ENCODE measurements at places on chromosomes 4 and X. TPM values are rescaled to one million over a fixed set of nuclear protein-coding genes. Genes with fewer than 3 reads are reported as not detected.
A peak's percentile ranks its signal among the peaks of the same experiment; 100 is the strongest.

DNA sequence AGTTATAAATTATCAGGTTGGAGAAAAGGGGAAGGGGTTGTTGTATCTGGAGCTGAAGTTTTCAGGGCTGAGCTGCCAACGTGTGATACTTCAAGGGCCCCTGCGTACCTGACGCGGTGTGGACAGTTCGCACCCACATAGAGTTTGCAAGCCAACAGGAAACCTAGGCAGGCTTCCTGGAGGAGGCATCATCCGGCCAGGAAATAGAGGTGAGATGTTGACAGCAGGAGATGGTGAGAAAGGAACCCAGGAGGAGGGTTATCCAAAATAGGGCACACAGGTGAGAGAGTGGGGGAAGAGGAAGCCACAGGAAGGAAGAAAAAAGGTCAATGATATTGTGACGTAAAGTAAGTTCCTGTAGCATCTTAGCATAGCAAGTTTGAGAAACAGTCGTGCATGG lies 127.2 kb downstream of the DHRSX start:
- no peaks in the 10 kb centered on the region for H3K36me3 ChIP-seq
- no peaks in the 10 kb centered on the region for H3K4me1 ChIP-seq
- no peaks in the 10 kb centered on the region for H3K27me3 ChIP-seq
- DNase-seq = no peak
- H3K4me3 ChIP-seq = no peak overlapping the region

GRCh38 chr4:4259484-4260100 lies 11.6 kb upstream of the TMEM128 start:
- no peak overlapping the region for H3K4me3 ChIP-seq
- no peak for DNase-seq
- H3K36me3 ChIP-seq = no peaks in the 10 kb centered on the region
- no peaks in the 10 kb centered on the region for H3K4me1 ChIP-seq
- no peak overlapping the region for H3K27ac ChIP-seq
- H3K27me3 ChIP-seq = no peaks in the 10 kb centered on the region

Gene ASB9
- 2.5 TPM for total RNA-seq

- H3K36me3 ChIP-seq = no peaks in the 10 kb centered on the region
- peaks cover 5% of the 10 kb centered on the region for H3K4me1 ChIP-seq
- DNase-seq = no peak
- no peak overlapping the region for H3K4me3 ChIP-seq
- no peaks in the 10 kb centered on the region for H3K27me3 ChIP-seq
These were observed 47.8 kb upstream of the CRMP1 start for GRCh38 chr4:5940470-5941203.

DNA sequence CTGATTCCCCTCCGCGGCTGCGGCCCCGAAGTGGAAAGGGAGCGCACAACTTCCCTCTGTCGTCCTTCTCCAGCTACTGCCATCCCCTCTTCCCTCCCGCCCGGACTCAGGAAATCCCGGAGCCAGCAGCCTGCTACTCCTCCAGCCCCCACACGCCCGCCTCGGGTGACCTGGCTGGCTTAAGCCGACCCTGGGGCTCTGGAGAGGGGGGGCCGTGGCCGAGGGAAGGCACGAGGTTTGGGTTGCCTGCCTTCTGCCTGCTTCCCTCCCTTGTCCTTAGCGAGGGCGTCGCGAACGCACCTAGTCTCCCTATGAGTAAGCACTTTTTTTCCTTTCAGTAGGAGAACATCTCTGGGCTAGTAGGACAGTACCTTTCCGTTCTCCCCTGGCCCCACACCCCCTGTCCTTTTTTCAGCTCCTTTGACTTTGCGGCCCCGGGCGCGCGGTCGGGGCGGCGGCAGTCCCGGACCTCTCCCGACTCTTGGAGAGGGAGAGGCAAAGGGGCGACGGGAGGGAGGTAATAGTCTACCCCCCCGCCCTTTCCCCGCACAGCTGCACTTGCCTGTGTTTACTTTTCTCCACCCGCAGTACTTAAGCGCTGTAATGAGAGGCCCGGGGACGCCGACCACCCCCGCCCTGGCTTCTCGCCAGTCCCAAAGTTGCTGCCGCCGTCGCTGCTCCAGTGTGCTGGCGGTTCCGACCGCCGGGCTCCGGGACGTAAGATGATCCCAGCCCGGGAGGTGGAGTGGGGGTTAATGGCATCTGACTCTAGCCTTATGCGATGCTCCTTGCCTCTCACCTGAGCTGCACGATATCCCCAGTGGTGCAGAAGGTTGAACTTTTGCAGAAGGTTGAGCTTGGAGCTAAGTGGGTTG lies 868 bp downstream of the PLS3 start:
- H3K27me3 ChIP-seq = no peaks in the 10 kb centered on the region
- H3K27ac ChIP-seq = peak overlapping the region; percentile 97
- H3K36me3 ChIP-seq = no peaks in the 10 kb centered on the region
- H3K4me3 ChIP-seq = peak overlapping the region; percentile 39
- DNase-seq = peak; percentile 73

DNA sequence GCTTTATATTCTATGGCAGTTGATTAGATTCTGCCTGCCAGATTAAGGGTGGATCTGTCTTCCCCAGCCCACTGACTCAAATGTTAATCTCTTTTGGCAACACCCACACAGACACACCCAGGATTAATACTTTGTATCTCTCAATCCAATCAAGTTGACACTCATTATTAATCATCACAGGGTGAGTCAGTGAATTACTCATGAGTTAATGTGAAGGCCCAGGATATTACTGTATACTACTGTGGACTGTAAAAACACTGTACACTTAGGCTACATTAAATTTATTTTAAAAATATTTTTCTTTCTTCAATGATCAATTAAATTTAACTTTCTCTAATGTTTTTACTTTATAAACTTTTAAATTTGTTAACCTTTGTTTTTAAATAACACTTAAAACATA lies 87.7 kb downstream of the NAP1L3 start:
- H3K36me3 ChIP-seq = no peaks in the 10 kb centered on the region
- H3K27ac ChIP-seq = no peak overlapping the region
- H3K27me3 ChIP-seq = no peaks in the 10 kb centered on the region
- DNase-seq = no peak
- H3K4me1 ChIP-seq = no peaks in the 10 kb centered on the region

DNA sequence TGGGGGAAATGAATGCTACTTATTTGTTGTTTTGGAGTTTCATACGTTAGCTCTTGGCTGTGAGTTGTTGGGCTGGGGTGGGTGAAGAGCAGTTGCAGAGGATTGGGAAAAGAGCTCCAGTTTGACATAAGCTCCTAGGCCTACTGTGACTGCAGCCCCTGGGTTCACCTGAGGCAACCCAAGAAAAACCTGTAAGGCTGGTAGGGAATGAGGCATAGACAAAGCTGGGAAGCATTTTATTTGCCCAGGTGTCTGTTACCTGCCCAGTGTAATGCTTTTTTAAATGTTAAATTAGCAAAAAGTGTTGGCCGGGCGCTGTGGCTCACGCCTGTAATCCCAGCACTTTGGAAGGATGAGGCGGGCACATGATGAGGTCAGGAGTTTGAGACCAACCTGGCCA lies 160.0 kb downstream of the FHIP1A start:
- no peak overlapping the region for H3K27ac ChIP-seq
- no peaks in the 10 kb centered on the region for H3K27me3 ChIP-seq
- no peak for DNase-seq
- H3K4me1 ChIP-seq = peaks cover 25% of the 10 kb centered on the region
- no peak overlapping the region for H3K4me3 ChIP-seq

GRCh38 chr4:8694651-8695151 lies 102.1 kb downstream of the CPZ start:
- H3K27ac ChIP-seq = no peak overlapping the region
- H3K4me1 ChIP-seq = no peaks in the 10 kb centered on the region
- DNase-seq = no peak
- H3K27me3 ChIP-seq = no peaks in the 10 kb centered on the region
- no peak overlapping the region for H3K4me3 ChIP-seq
- no peaks in the 10 kb centered on the region for H3K36me3 ChIP-seq

DNA sequence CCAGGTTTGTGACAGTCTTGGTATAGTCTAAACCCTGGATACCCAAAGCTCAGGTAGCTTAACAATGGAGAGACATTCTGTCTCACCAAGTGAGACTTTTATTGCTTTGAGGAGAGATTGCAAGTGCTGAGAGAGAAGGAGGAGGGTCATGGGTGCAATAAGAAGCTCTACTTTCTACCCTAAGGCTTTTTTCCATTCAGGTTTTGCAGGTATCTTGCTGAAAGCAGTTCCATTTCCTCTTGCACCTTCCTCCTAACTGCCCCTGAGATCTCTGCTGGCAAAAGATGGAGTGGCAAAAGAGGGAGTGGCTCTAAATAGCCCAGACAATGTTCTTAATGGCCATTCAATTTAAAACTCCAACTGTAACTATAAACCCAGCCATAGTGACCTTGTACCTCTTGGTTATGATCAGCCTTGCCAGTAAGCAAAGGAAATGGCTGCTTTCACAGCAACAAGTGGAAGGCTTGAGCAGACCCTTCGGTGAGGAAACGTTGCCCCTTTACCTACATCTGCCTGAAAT lies 105.6 kb upstream of the CPEB2 start:
- no peak overlapping the region for H3K4me3 ChIP-seq
- no peak for DNase-seq
- H3K4me1 ChIP-seq = no peaks in the 10 kb centered on the region
- no peak overlapping the region for H3K27ac ChIP-seq
- no peaks in the 10 kb centered on the region for H3K27me3 ChIP-seq

Gene TKTL2
- not detected for total RNA-seq

GRCh38 chrX:136999024-136999423 lies 34.8 kb downstream of the GPR101 start:
- H3K27ac ChIP-seq = no peak overlapping the region
- H3K27me3 ChIP-seq = no peaks in the 10 kb centered on the region
- H3K4me1 ChIP-seq = no peaks in the 10 kb centered on the region
- H3K4me3 ChIP-seq = no peak overlapping the region
- no peak for DNase-seq

- H3K27me3 ChIP-seq = no peaks in the 10 kb centered on the region
- H3K27ac ChIP-seq = no peak overlapping the region
- DNase-seq = no peak
- H3K36me3 ChIP-seq = no peaks in the 10 kb centered on the region
- no peak overlapping the region for H3K4me3 ChIP-seq
- no peaks in the 10 kb centered on the region for H3K4me1 ChIP-seq
These were observed 41.7 kb downstream of the MAGEC1 start for GRCh38 chrX:141945426-141945825.

DNA sequence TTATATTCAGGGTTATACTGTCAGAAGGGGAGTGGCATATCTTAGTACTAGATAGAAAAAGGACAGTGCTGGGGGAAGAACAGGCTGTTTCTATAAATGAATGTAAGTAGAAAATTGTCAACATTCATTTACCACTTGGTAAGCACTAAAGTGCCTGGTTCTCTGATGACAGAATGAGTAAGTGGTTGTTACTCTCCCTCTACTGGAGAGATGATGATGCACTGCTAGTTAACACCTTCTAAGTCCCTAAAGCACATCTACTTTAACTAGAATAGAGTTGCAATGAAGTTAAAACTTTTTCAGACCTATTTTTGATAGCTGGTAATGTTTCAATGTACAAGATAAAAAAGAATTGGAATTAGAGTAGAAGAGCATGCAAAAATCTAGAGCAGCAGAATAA lies 214.5 kb downstream of the KLHL4 start:
- no peak overlapping the region for H3K27ac ChIP-seq
- DNase-seq = no peak
- H3K36me3 ChIP-seq = no peaks in the 10 kb centered on the region
- H3K4me3 ChIP-seq = no peak overlapping the region
- H3K4me1 ChIP-seq = no peaks in the 10 kb centered on the region

GRCh38 chr4:78653655-78654054 lies 102.1 kb downstream of the ANXA3 start:
- H3K27me3 ChIP-seq = no peaks in the 10 kb centered on the region
- no peak for DNase-seq
- H3K4me1 ChIP-seq = peaks cover 10% of the 10 kb centered on the region
- no peak overlapping the region for H3K4me3 ChIP-seq

- H3K27me3 ChIP-seq = no peaks in the 10 kb centered on the region
- H3K36me3 ChIP-seq = no peaks in the 10 kb centered on the region
- H3K4me1 ChIP-seq = no peaks in the 10 kb centered on the region
- H3K27ac ChIP-seq = peak overlapping the region; percentile 43
- no peak overlapping the region for H3K4me3 ChIP-seq
- no peak for DNase-seq
These were observed 3.2 kb upstream of the ADH1B start for GRCh38 chr4:99324361-99324760.

Gene TRIM61
- 5.5 TPM for total RNA-seq

DNA sequence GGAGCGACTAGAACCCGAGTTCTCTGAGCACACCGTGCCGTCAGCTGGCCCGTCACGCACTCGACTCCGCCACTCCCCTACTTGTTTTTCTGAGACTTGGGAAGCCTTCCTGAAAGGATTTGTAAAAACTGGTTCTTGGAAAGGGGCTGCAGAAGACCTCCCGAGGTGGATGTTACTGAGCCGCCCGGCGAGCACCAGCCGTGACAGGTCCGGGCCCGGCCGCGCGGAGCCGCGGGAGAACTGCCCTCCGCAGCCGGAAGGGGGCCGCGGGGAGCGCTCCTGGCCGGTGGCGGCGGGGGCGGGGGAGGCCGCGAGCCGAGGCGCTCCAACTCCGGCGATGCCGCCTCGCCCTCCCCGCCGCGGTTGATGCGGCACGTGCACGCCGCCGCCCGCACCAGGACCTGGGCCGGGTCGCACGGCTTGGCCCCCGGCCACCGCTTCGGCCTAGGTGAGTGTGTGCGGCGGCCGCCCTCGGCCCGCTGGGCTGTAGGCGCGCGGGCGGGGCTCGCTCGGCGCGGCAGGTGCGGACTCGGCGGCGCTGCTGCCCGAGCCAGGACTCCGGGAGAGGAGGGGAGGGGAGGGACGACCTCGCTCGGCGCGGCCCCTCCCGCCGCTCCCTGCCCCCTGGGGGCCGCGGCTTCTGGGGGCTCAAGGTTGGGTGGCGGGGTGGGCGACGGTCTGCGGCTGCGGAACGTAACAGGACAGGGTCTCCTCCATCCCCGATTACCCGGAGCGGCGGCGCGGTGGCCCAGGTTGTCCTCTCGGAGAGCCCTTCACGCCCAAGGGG lies 1.7 kb downstream of the SPRY1 start:
- DNase-seq = peak; percentile 79
- H3K27ac ChIP-seq = peak overlapping the region; percentile 96
- H3K4me3 ChIP-seq = peak overlapping the region; percentile 26
- H3K4me1 ChIP-seq = peaks cover 8% of the 10 kb centered on the region
- peaks cover 38% of the 10 kb centered on the region for H3K36me3 ChIP-seq

DNA sequence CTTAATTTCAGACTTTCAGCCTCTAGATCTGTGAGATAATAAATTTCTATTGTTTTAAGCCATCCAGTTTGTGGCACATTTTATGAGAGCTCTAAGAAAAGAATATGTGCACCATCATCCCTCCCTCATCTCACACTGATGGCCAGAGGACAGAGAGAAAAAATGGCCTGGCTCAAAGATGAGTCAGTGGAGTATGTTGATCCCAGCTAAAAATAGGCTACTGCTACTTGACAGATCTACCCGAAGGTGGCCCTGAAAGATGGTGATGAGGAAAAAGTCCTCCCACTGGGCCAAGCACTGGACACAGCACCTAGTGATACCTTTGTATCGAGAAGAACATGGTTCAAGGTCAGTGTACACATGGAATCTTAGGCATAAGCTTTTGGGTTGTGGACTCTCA lies 38.2 kb upstream of the DCTD start:
- H3K4me3 ChIP-seq = no peak overlapping the region
- H3K27me3 ChIP-seq = no peaks in the 10 kb centered on the region
- DNase-seq = no peak
- no peak overlapping the region for H3K27ac ChIP-seq

GRCh38 chr4:41061482-41062185 lies 152.7 kb downstream of the APBB2 start:
- no peaks in the 10 kb centered on the region for H3K36me3 ChIP-seq
- H3K27me3 ChIP-seq = no peaks in the 10 kb centered on the region
- peaks cover 16% of the 10 kb centered on the region for H3K4me1 ChIP-seq
- H3K4me3 ChIP-seq = no peak overlapping the region
- DNase-seq = no peak
